ENCODE measurements at places on chromosomes 5 and 9.
A peak's percentile ranks its signal among the peaks of the same experiment; 100 is the strongest.

- DNase-seq, result no peak
Observed at GRCh38 chr5:77748160-77748559, 28.0 kb downstream of the TBCA start.

GRCh38 chr5:40150896-40151295 is 528.8 kb upstream of the PTGER4 start:
- DNase-seq, result no peak

- DNase-seq, result no peak
Observed at GRCh38 chr9:91256235-91256634, 105.5 kb downstream of the AUH start.

GRCh38 chr9:110528645-110529044 is 50.9 kb downstream of the SVEP1 start:
- no peak for DNase-seq

GRCh38 chr5:149550594-149551226 is 529 bp downstream of the CSNK1A1 start:
- DNase-seq, result no peak

GRCh38 chr5:64331597-64332277 is 166.1 kb downstream of the RNF180 start:
- no peak for DNase-seq

DNA sequence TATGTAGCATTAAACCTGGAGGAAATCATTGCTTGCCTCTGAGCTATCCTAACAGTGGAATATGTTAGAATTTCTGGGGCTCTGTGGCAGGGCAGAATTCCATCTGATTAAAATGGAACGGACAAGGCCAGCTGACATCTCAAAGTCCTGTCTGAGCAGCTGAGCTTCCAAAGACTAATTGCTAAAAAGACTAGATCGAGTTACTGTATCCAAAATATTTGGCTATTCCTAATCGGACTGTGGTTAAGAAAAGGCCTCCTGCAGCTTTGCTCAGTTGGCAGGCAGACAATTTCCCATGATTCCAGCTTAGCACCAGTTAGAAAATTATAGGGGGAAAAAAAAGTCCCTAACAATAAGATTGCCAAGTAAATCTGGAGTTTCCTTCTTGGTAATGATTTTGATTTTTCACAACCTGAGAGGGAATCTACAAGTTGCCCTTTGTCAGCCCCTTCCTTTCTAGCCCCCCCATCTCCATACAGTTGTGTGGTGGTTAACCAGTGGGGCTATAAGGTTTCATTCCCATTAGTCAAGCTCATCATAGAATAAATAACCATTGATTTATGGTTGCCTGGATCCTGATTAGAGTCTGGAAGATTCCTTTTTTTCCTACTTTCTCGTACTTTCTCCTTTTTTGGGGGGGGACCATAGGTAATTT is 26.4 kb downstream of the PTGR1 start:
- no peak for DNase-seq

DNA sequence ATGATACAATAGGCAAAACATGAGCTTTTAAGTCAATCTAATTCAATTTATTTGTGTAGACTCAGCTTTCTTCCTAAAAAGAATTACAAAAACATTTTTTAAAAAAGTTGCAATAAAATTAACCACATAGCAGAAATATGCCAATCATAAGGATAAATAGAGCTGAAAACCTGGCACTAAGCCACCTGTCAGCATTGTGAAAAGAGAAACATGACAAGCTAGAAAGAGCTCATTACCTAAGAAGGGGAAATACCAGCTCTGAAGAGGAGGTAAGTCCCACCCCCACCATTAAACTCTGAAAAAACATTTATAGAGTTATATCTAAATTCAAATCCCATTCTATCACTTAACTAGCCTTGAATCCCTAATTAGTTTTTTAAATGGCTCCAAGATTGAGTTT is 372.9 kb downstream of the OSTF1 start:
- no peak for DNase-seq

GRCh38 chr5:125263356-125263755 is 516.9 kb upstream of the ZNF608 start:
- no peak for DNase-seq

DNA sequence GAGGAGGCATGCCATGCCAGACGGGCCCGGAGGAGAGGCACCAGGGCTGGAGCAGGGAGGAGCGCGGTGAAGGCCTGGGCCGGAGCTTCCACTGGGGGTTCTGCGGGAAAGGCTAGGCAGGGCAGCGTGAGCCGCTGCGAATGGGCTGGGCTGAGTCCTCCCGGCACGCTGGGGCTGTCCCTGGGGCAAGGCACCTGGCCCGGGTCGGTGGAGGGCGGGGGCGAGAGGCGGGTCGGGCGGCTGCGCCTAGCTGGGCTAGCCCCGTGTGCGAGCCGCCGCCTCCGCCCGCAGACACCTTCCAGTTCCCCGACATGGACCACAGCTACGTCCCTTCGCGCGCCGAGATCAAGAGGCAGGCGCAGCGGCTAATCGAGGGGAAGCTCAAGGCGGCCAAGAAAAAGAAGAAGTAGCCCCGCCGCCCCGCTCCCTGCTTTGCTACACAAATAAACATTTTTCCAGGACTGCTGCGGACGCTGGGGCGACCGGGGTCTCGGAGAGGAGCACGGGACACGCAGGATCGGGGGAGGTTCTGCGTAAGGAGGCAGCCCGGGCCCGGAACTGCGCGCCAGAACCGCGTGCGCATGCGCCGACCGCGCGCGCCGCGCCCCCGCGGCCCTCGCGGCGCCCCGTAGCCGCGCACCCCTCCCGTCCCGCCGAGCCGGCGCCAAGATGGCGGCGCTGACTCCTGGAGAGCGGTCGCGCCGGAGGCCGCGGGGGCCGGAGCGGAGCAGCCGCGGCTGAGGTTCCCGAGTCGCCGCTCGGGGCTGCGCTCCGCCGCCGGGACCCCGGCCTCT is at the start of gene RABL6:
Gene RABL6, plus strand, starts transcription at position 668 of the 794 bp plus-strand sequence. CDS start 249 bp downstream, outside the sequence.
- DNase-seq, result peak; percentile 71

DNA sequence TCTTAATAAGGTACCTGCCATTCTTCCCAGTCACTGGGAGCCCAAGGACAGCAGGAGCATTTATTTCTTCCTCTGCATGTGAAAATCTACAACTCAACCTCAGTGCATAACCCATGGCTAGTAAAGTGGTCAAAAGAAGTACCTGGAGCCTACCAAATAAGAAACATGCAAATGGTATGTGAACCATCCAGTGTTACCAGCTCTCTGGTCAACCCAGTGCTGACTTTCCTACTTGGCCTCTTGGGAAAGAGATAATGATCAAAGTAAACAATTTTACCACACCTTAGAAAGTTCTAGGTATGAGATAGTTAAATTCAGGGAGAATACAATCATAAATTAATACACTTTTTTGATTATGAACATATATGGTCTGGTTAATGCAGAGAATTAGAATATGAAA is 325.6 kb downstream of the ENC1 start:
- no peak for DNase-seq

- DNase-seq, result no peak
Observed at GRCh38 chr9:22208846-22209585, 199.9 kb upstream of the CDKN2B start.

DNA sequence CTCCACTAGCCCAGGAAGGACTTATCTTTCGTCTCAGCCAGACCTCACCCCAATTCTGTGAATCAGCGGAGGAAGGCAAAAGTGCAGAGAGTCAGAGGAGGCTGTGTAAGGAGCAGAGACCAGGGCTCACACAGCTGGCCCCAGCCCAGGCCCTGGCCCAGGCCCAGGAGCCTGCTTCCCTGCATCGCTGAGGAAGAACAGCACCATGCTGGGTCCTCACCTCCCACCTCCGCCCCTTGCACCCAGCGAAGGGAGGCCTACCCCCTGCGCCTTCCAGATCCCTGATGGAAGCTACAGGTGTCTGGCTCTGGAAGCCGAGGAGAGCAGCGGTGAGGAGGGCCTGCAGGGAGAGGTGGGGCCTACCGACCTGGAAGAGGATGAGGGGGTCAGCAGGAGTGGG is 22.3 kb upstream of the SYNPO start:
- no peak for DNase-seq

GRCh38 chr5:42839196-42839595 is 27.5 kb upstream of the SELENOP start:
- DNase-seq, result no peak

DNA sequence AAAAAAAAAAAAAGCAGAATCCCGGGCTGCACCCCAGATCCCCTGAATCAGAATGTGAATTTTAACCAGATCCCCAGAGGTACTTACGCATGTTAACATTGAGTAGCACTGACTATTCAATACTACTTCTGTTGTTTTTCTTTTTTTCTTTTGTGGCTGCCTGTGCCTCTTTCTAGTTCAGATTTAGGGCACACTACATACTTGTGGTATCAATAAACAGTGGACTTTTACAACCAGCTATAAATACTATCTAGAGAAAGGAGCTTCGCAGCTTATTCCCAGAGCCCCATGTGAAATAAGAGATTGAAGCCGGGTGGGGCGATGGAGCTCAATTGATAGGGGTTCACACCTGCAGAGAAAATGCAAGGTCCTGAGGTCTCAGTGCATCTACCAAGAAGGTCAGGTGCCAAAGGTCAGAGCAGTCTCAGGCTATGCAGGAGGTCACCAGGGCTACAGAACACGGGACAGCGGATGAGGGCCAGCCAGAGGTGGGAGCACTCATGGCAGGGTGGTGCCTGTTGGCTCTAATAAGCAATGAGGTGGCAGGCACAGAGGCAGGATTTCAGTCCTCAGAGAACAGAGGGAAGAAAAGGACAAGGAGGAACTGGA is 22.3 kb downstream of the WWC1 start:
- DNase-seq, result no peak

GRCh38 chr9:107569174-107569573 is 79.6 kb upstream of the KLF4 start:
- no peak for DNase-seq

DNA sequence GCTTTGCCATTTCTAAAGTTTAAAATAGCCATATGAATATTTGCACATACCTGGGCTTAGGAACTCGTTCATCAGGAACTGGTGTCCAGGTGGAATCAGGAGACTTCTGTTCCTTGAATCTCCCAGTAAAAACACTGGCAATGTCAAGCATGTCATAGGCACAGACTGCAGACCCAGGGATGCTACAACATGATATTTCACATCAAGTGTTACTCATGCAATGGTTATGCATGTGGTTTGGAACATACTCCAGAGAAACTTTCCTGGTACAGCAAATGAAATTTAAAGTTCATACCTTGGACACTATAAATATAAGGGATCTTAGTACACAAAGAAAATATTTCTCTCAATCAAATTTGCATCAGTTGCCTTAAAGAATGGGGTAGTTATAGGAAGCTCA is 92.2 kb downstream of the SEMA6A start:
- DNase-seq, result no peak

GRCh38 chr9:113311961-113312360 is 8.8 kb upstream of the RNF183 start:
- DNase-seq, result no peak

GRCh38 chr5:138850865-138851435 is 24.2 kb downstream of the LRRTM2 start:
- no peak for DNase-seq

GRCh38 chr9:136590821-136591752 is 45.2 kb upstream of the NOTCH1 start:
- DNase-seq, result no peak

DNA sequence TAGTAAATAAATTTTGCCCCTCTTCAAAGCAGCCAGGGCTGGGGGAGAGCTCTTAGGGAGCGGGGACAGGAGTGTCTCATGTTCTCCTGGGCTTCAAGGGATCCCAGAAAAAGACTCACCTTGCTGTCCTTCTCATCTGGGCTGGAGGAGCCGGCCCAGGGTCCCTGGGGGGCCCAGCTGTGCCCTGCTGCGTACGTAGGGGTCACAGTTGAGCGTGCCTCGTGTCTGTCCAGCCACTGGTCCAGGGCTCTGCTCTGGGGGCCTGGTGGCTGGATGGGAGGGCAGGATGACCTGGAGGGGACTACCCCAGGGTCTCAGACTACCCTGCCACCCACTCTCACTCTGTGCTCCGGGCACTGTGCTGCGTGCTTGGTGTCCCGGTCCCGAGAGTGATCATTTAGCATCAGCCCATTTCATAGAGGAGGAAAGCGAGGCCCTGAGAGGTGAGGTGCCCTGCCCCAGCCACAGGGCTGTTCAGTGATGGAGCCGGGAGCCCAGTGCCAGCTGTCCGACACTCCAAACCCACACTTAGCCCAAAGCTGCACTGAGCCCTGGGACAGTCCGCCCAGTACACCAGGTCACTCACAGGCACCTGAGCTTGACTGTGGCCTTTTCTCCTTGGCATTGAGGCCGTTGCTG is 26.2 kb upstream of the TDRD7 start:
- no peak for DNase-seq

DNA sequence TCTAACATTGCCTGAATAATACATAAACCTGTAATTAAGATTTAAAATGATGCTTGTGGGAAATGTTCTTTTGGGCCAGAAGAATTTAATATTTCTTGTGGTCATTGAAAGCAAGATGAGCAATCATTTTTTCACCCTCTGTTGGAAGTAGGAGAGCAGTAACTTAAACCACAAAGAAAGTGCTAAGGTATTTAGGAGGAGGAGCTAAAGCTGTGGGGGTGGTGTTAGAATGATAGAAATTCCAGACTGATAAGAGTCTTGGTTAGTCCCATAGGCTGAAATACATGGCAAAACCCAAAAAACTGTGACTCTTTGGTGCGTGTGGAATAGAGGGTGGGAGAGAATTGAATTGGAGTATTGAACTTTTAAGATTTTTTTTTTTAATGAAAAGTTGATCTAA is 247.0 kb downstream of the YTHDC2 start:
- DNase-seq, result no peak

DNA sequence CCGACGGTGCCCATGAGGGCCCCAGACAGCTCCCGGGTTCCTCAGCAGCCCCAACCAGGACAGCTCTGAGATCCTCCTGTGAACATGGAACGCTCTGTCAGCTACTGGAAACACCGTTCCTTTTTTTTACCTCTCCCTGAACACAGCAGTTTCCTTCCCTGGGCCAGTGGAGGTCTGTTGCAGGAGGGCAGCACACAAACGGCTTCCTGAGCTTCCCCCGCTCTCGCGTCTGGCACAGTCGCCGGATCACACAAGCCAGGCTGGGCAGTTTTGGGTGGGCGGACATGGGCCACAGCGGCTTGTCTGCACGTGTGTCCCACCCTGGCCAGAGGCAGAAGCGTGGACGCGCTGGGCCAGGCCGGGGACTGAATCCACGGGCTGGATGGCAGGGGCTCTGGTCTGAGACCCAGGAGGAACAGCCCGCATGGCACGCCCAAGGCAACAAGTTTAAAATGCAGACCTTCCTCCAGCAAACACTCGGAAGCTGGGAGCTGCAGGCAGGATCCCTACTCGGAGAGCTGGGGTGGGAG is 106.8 kb upstream of the SARDH start:
- DNase-seq, result no peak

- no peak for DNase-seq
Observed at GRCh38 chr5:4339949-4340348, 744.3 kb downstream of the IRX1 start.

GRCh38 chr5:165325221-165325620 is 1819.8 kb downstream of the MAT2B start:
- no peak for DNase-seq

DNA sequence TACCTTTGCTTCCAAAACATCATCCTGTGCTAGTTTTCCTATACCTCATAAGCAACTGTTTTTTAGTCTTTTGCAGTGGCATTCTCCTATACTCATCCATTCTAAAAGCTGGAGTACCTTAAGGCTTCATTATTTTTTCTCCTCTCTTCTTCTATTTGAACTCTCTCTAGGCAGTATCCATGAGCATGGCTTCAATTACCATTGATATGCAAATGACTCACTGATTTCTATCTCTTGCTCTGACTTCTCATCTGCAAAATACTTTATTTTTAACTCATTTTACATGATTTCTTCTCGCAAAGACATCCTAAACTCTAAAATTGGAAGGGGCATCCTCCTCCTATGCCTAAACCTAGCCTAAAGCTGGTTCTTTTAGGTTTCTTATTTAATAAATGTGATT is 365.1 kb upstream of the NUDT12 start:
- no peak for DNase-seq

GRCh38 chr5:159097784-159098602 is 1.7 kb downstream of the EBF1 start:
- DNase-seq, result no peak
